NCI-H2107 (cell line): ENCODE measurements at places on chromosomes 1 and 21.
A peak's percentile ranks its signal among the peaks of the same experiment; 100 is the strongest.

DNA sequence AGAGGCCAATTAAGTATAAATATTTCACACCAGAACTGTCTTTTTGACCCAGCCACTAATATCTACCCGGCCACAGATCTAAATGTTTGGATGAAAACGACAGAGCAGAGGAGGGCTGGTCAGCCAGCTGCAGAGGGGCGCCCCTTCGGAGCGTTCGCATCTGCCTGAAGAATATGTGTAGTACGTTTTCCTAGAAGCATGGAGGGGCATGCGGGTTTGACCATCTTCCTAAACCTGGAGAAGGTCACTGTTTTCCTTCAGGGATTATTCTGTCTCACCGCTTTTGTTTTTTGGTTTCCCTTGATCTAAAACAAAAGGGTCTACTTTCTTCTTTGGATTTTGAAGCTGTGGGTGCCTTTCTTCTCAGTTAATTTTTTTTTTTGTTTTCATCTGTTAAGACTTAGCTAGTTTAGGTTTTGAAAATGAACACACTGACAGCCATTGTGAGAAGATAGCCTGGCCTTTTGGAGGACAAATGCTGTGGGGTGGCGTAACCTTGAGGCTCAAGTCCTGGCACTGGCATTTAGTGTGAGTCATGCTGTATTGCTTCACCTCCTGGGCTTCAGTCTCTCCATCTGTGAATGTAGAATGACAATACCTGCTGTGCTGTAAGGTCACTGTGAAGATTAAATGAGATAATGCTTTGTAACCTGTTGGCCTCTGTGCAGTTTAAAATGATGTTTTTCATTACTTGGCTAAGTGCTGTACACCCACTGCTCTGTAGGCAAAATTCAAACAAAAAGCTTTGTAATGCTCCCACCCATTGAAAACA lies 74.1 kb upstream of the IRF2BP2 start:
- DNase-seq: no peak

GRCh38 chr1:224133741-224134299 lies 19.9 kb downstream of the FBXO28 start:
- DNase-seq: no peak

DNA sequence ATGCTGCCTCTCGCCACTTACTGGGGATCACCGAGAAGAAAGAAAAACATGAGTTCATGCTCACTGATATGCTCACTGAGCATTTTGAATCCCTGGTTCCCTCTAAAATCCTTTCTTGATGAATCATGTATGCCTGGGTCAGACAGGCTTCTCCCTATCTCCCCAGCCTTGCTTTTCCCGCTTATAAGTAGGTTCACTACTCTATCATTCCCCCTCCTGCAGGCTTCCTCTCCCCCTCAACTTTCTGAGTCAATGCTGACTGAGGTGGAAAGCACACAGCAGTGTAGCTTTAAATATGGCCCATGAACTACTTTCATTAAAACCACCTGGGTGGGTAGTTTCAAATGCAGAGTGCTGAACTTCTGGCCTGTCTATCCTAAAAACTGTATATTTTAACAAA lies 41.7 kb downstream of the FMO4 start:
- DNase-seq: no peak

DNA sequence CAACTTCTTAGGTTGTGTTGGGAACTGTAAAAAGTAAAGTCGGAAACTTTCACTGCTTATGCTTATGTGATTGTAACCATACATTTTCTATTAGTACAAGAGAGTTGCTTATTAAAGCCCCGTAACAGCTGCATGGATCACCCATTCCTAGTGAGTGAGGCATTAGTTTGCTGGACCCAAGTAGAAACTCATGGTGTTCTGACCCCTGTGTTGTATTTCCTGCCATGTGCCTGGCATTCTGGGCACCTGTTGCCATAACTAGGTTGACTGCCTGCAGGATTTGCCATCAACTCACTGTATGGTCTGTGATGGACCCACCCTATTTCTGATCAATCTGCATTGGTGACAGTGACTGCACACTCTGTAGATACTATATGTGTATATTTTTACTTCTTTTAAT lies 173.0 kb downstream of the PGBD5 start:
- no peak for DNase-seq

DNA sequence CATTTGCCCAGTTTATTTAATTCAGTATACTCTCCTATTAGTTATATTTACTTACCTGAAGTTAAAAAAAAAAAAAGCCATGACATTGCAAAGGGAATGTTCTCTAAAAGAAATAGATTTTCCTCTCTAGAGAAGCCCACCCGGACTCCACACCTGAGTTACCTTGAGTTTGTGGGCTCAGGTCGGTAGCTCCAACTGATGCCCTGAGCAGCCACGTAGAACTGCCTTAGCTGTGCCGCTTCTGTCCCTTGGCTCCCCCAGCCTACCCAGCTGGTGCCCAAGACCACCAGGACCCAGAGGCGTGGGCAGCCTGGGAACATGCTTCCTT lies 250 bp downstream of the F5 start:
- DNase-seq: no peak

DNA sequence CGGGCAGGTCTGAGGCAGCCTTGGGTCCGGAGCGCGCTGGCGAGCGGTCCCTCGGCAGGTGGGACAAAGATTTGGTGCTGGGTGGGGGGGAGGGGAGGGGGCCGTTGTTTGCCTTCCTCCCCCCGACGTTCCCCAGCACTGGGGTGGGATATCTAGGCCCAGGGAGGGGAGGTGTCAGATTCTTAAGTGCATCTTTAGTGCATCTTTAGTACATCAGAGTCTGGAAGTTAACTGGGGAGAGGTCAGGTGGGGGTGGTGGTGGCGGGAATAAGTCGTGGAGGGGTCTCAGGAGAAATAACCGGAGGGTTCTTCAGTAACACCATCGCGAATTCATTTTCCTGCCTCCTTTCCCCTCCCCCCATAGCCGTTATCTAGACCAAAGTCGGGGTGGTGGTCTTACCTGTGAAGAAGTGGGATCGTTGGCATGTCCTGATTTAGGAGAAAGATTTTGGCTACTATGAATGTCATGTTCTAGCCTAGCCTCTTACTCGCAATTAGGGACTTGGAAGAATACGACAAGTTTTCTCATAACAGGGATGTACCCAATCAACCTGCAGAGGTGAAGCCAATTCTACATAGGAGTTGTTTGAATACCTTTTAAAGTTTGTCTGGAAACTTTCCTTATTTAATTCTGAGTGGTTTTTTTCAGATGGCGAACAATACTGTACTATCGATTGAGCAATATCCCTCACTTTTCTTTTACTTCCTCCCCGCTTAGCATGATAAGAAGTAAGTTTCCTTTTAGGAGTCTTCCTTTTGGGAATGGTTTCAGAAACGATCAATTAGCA lies 886 bp downstream of the ZMYM4 start:
- DNase-seq: no peak

- no peak for DNase-seq
Measured at GRCh38 chr1:77375990-77376389, 94.2 kb downstream of the AK5 start.

DNA sequence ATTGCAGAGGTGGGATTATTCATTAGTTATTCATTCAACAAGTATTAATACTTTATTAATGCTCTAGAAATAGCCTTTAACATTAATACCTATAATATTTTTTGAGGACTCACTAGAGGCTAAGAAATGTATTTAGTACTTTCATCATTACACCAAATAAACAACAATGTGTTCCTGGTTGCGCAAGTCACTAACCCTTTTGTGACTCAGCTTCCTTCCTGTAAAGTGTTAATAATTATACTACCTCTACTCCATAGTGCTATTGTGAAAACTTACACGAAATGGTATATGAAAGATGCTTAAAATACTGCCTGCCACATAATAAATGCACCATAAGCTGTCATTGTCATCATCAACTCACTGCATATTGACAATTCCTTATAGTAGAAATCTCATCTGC lies 431.0 kb downstream of the DPYD start:
- no peak for DNase-seq

- no peak for DNase-seq
Measured at GRCh38 chr1:94737124-94737998, 82.8 kb upstream of the SLC44A3 start.

DNA sequence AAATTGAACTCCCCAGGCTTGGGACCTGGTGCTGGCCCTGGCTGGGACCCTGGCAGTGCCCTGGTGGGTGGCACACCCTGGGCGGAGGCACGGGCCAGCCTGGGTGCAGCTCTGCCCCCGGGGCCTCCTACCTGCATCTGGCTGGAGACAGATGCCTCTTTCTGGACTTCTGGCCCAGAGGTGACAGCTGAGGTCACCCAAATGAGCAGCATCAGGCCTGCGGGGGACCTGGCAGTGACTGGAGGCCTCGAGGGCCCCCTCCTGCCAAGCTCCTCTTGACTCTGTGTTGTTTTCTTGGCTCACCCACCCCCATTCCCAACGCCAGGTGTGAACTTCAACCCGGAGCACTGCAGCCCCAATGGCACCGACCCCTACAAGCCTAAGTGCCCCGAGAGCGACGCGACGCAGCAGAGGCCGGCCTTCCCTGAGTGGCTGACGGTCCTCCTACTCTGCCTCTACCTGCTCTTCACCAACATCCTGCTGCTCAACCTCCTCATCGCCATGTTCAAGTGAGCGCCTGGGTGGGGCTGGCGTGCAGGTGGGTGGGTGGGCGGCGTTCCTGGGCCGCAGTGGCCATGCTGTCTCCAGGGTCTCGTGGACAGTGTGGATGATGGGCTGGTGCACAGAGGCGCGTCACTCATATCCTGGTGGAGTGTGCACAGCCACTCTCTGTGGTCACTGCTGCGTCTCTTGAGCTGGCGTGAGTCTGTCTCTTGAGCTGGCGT lies 41.6 kb upstream of the LRRC3 start:
- no peak for DNase-seq

- no peak for DNase-seq
Measured at GRCh38 chr1:156945881-156946661, 25.6 kb downstream of the LRRC71 start.

DNA sequence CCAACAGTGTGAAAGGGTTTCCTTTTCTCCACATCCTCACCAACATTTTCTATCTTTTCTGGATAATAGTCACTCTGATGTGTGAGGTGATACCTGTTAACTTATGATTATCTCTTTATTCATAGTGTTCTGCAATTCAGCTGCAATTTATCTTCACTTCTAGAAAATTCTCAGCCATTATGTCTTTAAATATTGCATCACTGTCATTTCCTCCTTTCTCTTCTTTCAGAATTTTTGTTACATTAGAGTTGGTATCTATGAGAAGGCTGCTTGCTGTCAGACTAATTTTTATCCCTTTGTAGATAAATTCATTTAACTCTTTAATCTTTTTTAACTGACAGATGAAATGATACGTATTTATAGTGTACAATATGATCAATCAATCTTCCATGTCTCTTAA lies 30.5 kb upstream of the ATF3 start:
- no peak for DNase-seq

DNA sequence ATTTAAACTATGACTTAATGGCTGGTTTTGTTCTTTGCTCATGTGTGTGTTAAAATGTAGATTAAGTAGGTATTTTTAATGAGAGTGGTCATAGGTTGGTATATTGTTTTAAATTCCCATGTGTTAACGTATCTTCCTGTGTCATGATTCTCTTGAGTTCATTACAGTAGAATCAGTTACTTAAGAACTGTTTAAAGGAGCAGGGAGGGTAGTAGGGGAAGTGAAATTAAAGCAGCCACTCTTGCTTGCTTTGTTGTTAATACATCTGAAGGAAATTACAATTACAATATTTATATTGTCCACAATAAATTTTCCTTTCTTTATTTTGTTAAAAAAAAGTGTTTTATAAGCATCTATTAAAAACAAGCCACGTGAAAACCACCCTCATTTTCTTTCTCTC lies 119.2 kb upstream of the KIAA1614 start:
- no peak for DNase-seq

GRCh38 chr1:1397839-1398523 lies 1.2 kb downstream of the CCNL2 start:
- DNase-seq: no peak

DNA sequence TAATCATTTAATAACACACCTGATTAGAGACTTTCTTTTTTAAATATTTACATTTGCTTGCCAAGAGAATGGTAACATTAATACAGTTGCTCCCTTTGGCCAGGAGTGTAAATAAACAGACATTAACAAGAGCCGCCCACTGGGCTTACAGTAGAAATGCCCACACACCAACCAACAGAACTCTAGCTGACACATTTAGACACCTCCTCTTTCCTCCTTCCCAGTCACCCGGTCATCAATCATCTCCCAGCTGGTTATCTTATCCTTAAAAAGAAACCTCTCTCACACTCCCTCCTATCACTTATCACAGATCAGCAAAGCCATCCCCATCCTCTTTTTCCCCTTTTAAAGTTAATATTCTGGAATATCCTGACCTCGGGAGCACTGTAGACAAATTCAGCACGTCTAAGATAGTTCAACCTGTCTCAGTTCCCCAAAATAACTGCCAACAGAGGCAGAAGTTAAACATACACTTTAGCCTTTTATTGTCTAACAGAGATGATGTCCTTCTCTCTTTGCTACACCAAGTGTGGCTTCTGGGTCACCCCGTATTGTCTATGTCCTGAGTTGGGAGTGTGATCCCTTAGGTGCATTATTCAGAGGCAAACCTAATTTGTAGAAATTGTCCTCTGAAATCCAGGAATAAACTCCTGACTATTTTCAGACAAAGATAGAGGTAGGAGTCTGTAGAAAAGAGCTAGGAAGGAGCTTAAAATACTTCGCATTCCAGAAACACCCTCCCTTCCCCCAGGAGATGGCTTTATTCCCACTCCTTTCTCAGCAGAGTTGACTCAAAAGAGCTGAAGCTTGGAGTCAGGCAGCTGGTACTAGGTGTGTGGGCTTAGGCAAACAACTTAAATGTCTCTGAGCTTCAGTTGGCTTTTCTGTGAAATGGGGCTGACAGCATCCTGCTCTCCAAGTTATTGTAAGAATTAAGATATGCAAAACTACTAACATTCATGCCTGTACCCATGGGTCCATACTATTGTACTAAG lies 8.8 kb downstream of the MYCL start:
- DNase-seq: peak; percentile 97

DNA sequence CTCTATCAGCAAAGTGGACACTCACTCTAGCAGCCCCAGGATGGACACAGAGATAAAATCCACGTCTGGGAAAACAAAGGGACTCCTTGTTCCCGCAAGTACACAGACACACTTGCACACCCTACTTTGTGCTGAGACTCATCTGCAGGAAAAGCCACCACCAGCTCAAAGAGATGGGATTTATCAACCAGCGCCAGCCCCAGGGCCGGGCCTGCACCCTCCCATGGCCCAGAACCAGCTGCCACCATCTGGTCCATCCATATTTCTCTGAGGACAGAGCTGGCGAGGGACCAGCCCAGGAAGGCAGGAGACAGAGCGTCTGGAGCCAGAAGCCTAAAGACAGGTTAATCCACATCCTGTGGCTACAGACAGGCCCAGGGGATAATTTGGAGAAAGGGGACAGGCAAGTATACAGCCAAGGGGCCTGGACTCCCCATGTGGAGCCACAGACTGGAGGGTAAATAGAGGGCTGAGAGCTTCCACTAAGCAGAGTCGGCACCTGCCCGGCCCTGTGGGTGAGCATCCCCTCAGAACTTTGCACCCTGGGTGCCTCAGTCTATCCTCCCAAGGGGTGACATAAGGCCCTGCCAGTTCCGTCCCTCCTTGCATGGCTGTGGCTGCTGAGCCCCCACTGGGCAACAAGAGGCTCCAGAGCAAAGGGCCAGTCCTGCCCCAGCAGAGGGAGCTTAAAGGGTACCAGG lies 233.9 kb downstream of the PTPRU start:
- no peak for DNase-seq

- no peak for DNase-seq
Measured at GRCh38 chr1:210691039-210691610, 362.4 kb downstream of the HHAT start.
